BE2C (cell line): ENCODE measurements at places on chromosomes 5 and 9.

DNA sequence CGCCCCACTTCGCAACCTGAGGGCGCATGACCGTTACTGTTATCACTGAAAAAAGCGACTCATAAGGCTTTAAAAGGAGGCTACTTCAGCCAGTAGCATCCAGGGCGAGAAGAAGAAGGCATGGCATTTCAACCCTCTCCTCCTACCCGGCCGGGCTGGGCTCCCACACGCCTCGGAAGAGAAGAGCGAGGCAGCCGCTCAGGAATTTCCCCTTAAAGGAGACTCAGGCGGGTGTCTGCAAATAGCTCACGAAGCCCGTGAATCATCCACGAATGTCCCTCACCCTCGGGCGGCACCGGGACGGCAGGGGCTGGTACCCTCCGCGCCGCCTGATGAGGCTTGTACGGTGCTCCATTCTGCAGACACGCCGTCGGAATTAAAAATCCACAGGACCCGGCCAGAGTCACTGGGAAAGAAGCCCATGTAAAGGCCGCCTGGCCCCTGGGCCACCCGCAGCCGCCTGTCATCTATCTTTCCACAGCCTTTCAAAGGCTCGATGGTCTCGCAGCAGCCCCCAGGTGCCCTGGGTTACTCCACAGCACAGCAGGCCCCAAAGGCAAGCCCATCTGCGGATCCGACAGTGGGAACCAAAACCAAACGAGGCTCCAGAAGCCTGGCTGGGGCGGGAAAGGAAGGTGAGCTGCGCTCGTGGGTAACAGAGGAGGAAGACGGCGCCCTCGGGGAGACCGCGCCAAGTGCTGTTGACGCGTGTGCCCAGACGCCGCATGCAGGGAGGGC, 11.8 kb downstream of the SLC12A7 start:
- no peak for DNase-seq

- no peak for DNase-seq
These were observed 164.2 kb downstream of the ACTL7B start for GRCh38 chr9:108691614-108692013.

- no peak for DNase-seq
These were observed 10.5 kb upstream of the NR4A3 start for GRCh38 chr9:99811172-99811571.

DNA sequence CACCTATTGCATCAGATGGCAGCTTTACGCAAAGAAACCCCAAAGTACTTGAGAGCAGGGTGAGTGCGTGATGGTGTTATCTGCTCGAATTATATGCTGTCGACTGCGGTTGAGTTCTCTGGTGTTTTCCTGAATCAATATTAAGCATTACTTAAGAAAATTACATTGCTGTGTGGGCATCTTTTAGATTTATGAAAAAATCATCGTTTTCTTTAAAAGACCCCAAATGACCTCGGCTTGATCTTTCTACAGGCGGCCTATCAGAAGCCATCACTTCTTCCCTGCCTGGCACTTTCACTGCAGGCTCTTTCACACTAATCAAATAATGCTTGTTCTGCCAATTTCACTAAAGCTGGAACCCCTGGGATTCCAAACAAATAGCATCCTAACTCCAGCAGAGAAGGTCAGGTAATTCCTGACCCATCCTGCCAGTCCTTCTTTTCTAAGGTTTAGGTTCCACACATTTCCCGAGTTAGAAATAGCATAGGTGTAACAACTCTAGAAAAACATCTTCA, 1.7 kb downstream of the UBE2QL1 start:
- DNase-seq: no peak

- DNase-seq: no peak
These were observed 76.7 kb upstream of the IFNE start for GRCh38 chr9:21558615-21559401.
